Hematopoietic multipotent progenitor cell treated with erythropoietin and hydrocortisone succinate and interleukin-3 and kit ligand, for 4 days (in vitro differentiated cells): ENCODE measurements at places on chromosomes 4 and X.

DNA sequence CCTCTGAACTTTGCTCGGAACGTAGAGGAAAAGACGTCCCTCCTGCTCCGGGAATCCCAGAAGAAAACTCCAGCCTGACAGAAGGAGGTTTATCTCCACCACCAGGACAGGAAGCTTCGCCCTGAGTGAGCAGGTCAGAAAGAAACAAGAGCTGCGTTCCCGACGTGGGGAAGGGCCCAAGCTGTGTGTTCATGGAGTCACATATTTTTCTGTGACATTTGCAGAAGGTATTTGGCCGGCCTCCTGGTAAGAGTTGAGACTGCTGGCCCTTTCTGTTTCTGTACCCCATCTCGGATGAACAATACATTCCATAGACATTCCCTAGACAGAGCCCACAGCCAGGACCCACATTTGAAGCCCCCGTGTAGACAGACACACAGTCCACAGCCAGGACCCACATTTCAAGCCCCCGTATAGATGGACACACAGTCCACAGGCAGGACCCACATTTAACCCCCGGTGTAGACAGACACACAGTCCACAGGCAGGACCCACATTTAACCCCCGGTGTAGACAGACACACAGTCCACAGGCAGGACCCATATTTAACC lies 230.8 kb downstream of the SHOX start:
- DNase-seq: no peak

- DNase-seq: no peak
Measured at GRCh38 chr4:85414972-85415371, 60.0 kb upstream of the ARHGAP24 start.

- no peak for DNase-seq
Measured at GRCh38 chr4:4533461-4534169, 8.2 kb downstream of the STX18 start.

- DNase-seq: no peak
Measured at GRCh38 chr4:12933760-12934221, 550.3 kb downstream of the RAB28 start.

DNA sequence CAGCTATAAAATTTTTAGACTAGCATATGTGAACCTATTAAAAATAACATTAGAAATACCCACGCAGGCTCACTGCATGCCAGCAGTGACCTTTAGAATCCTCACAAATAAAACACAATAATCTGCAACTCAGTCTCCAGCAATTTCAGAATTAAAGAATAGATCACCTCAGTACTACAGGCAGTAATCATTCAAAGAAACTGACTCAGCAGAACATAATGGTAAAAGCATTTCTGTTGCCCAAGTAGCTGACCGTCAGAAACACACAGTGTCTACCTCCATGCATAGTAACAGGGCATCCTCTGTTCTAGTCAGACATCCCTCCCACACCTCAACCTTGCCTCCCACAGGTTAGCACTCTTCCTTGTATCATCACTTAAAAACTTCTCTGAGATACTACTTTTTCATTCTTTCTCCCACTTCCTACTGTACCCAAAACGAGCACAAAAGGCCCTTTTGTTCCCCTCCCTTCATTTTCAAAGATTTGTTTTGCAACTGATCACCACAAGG lies 65.7 kb upstream of the BEND2 start:
- DNase-seq: no peak

DNA sequence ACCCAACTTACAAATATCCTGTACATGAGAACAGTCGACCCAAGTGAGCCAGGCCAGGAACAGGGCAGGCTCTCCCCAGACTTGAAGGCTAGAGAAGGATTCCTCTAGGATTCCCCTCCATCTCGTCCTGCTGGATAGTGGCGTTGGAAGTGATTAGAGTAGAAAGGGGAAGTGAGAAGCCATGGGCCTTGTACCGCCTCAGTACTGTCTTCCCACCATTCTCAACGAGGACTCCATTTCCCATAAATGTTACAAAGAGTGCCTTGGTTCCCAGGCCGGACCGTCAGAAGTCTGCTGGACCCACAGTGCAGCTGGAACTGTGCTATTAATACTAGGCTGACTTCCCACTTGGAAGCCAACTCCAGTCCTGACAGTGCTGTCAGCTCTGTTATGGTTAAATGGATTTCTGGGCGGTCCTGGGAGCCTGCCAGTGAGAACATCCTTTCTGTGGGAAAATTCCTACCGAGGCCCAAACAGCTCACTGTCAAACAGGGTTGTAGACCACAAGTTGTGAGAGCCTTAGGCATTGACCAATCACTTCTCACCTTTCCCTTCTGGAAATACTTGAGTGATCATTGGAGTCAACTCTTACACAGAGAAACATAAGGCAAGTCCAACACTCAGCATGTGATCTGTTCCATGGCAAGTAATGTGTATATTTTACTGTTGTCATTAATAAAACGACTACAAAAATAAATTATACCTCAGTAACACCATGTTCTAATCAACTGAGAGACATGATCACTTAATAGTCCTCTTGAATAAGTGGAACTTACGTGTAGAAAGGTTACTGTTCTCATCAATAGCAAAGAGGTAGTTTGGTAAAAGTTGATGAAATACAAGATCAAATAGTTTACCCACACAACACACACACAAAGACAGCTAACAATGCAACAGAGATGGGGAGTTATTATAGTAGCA lies 58.4 kb downstream of the AMELX start:
- no peak for DNase-seq

GRCh38 chrX:41108463-41109205 lies 23.4 kb downstream of the USP9X start:
- DNase-seq: no peak

GRCh38 chrX:68175562-68175961 lies 257.7 kb downstream of the OPHN1 start:
- no peak for DNase-seq

- no peak for DNase-seq
Measured at GRCh38 chr4:88728146-88728545, 30.5 kb upstream of the NAP1L5 start.

- no peak for DNase-seq
Measured at GRCh38 chr4:3869174-3869572, 103.0 kb downstream of the ADRA2C start.

- no peak for DNase-seq
Measured at GRCh38 chr4:105751718-105752299, 43.2 kb downstream of the GSTCD start.
